ENCODE measurements at places on chromosomes 4 and X. TPM values are rescaled to one million over a fixed set of nuclear protein-coding genes. Genes with fewer than 3 reads are reported as not detected.

DNA sequence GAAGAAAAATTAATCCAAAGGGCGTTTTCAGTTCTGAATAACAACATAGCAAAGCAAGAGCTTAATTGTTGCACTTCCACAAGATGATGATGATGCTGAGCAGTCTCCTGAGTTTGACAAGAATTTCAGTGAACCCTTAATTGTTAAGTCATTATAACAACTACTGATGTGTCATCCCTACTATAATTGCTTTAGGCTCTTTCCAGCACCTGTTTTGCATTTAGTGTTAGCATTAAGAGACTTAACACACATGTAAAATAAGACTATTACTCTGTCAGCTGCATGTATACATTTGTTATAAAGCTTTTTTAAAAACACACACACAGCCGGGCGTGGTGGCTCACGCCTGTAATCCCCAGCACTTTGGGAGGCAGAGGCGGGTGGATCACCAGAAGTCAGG lies 37.9 kb upstream of the GALNT7 start:
- no peaks in the 10 kb centered on the region for H3K36me3 ChIP-seq
- no peaks in the 10 kb centered on the region for H3K27me3 ChIP-seq
- no peak overlapping the region for H3K27ac ChIP-seq
- H3K4me3 ChIP-seq = no peak overlapping the region
- H3K4me1 ChIP-seq = no peaks in the 10 kb centered on the region

- no peak overlapping the region for H3K4me3 ChIP-seq
- H3K27me3 ChIP-seq = peaks cover 19% of the 10 kb centered on the region
- H3K36me3 ChIP-seq = peaks cover 10% of the 10 kb centered on the region
- peak overlapping the region; percentile 74 for H3K27ac ChIP-seq
These were observed 167.9 kb downstream of the SMIM20 start for GRCh38 chr4:26081795-26082498.

The CFP gene
- 2.4 TPM for total RNA-seq

DNA sequence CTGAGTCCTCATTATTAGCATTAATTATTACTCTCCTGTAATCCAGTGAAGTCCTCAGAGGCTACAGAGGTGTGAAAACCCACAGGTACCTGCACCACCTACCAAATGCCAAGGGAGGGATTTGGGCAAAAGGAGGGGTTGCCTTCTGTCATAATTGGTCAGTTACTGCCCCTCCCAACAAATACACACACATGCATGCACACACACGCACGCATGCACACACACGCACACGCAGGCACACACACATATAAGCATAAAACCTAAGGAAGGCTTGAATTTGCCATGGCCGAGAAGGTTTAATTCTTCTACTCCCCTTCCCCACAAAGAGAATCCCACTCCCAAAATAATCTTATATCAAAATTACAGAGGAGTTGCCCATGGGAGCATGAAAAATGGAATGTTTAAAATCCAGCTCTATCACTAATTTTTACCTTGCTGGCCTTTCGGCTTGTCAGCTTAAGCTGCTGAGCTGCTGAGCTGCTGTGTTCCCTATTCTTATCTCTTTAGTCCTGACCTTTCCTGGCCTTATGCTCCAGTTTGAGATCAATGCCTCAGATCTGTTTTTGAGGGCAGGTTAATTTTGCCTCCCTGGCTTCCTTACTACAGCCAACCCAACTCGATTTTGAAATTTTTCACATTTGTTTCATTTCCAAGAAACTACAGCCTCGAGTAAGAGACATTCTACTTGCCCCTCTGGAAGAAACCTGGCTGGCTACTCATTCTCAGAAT lies 95.0 kb downstream of the CAMK2D start:
- H3K4me1 ChIP-seq = peaks cover 14% of the 10 kb centered on the region
- peaks cover 28% of the 10 kb centered on the region for H3K36me3 ChIP-seq
- no peak for DNase-seq
- H3K27ac ChIP-seq = no peak overlapping the region
- no peaks in the 10 kb centered on the region for H3K27me3 ChIP-seq
- H3K4me3 ChIP-seq = no peak overlapping the region

DNA sequence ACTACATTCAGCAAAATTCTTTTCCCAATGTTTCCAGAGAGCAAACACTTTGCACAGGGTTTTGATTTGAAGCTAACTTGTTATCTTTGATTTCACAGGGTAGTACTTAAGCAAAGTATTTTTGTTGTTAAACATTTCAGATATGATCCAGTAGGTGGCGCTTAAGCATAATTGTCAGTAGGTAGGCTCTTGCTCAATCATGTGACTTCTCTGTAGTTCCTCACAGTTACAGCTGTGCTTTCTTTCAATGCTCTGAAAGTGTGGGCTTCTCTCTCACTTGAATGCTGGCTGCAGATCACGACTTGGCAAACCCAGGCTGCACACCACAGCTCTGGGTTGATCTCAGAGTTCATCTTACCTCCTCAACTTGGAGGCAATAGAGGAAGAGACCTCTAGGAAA lies 1016.5 kb downstream of the SH3BGRL start:
- no peaks in the 10 kb centered on the region for H3K36me3 ChIP-seq
- no peaks in the 10 kb centered on the region for H3K27me3 ChIP-seq
- no peaks in the 10 kb centered on the region for H3K4me1 ChIP-seq

DNA sequence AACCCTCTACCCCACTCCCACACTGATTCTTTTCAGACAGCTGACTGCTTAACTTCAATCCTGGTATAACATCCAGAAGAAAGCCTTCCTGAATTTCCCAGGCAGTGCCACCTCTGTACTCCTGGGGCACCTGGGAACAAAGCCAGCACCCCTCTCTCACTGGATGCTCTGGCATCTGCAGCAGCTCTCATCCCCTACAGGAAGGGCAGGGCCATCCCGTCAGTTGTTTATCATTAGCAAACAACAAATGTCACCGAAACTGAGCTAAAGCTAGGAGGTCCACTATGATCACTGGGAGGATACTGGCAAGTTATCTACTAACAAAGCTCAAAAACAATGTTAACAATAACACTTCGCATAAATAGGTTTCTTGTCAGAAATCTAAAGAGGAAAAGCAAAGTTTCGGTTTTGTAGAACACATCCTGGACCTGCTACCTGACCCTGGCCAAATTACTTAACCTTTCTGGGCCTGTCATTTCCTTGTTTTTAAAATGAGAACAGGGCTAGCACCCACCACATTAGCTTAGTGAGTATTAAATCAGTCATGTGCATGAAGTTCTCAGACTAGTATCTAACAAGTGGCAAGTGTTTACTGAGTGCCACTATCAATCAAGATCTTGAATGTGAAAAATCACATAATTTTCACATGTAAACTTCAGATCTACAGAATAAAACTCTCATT lies 86.6 kb downstream of the NR3C2 start:
- no peak overlapping the region for H3K27ac ChIP-seq
- H3K36me3 ChIP-seq = no peaks in the 10 kb centered on the region
- peak overlapping the region; percentile 5 for H3K4me3 ChIP-seq
